ENCODE measurements at places on chromosomes 5 and 9.

- DNase-seq = no peak
Observed at GRCh38 chr9:127698386-127698785, 8.4 kb upstream of the CFAP157 start.

DNA sequence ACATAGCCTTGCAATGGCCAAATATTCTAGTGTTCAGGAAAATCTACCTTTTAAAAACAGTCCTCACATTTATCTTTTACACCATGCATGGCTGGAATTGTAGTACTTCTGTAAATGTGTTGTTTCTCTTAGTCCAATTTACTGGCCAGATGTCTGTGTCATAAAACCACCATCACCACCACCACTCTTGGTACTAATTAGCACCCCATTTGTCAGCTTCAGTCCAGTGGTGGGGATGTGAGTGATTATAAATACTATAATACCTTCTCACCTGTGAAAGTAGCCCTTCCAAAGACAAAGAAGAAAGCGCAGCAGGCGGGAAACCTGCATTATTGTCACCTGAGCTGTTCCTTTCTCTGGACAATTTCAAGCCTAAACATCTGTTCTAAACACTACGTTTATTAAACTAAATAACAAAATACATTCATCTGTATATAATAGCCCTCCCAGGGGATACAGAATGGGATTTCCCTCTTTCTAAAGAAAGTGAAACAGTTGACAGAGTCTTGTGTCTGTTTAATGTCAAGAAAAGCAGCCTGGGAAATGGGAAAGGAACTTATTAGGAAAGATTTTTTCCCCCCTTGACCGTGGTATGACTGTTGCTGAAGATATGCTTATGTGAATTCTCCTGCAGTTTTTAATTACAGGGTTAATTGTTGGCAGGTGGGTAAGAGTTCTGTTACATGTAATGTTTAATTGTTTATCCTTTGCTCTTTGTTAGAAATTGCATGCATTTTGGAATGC is 144.5 kb upstream of the NUDT12 start:
- no peak for DNase-seq

GRCh38 chr9:91246846-91247245 is 114.9 kb downstream of the AUH start:
- no peak for DNase-seq

DNA sequence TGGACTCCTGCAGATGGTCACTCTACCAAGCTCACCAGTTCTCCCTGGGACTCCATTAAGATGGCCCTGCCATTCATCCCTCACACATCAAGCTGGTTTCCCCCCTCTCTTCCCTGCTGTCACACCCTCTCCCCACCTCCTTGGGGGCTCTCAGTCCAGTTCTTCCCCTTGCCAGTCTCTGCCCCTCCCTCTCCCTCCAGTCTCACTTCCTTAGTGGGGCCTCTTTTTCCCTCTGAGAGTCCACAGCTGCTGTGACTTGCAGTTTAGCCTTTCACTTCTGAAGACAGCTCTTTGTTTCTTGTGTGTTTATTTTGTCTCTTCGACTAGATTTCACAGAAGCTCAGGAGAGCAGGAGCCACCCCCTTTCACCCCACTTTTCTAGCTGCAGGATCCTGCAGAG is 10.5 kb downstream of the DOCK2 start:
- no peak for DNase-seq

DNA sequence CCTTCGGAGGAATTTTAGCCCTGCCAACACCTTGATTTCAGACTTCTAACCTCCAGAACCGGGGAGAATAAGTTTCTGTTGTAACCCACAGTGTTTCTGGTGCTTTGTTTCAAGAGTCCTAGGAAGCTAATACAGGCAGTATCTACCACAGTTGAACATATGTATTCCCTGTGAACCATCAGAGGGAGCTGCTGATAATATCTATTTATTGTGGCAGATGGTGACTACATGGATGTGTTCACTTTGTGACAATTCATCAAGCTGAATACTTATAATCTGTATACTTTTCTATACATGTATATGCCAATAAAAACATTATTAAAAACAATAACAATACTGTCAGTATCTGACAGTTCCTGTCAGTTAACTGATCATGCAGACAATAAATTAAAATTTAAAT is 137.2 kb upstream of the GNA14 start:
- no peak for DNase-seq

DNA sequence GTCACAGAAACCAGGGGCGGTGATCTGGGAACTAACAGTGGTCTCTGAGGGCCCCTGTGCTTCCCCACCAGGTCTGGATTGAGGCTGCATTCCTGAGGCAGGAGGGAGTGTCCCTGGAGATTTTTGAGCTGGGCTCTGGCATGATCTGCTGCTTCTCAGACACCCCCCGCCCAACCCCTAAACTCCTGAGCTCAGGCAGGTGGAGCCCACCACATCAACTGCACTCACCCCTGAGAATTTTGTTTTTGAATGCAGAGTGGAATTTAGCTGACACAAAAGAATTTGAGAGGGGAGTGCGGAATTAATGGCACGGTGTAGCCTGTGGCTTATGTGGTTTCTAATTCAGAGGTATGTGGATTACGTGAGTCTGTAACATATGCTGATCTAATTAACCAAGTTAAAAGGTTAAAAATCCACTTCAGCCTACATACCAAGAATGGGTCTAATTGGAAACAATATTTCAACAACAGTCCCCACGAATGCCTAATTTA is 23.9 kb upstream of the CTSL start:
- DNase-seq = no peak

DNA sequence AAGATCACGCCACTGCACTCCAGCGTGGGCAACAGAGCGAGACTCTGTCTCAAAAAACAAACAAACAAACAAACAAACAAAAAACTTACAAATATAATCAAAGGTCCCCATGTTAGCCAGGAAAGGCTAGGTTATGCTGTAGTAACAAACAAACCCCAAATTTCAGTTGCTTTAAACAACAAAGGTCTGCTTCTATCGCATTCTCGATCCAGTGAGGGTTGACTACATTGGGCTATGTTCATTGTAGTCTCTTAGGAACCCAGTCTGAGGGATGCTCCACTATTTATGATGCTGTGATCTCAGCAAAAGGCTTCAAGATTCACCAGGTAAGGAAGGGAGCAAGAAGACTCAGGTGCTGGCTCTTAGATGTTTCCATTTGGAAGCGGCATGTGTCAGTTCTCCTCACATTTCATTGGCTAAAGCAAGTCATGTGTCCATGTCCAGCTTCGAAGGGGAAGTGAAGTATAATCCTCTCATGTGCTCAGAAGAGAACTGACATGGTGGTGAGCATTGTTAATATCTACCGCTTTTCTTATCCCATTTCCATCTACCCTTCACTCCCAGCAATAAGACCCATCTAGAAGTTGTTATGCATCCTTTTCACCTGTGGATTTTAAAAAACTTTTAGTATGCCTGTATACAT is 26.5 kb upstream of the NEK6 start:
- no peak for DNase-seq

DNA sequence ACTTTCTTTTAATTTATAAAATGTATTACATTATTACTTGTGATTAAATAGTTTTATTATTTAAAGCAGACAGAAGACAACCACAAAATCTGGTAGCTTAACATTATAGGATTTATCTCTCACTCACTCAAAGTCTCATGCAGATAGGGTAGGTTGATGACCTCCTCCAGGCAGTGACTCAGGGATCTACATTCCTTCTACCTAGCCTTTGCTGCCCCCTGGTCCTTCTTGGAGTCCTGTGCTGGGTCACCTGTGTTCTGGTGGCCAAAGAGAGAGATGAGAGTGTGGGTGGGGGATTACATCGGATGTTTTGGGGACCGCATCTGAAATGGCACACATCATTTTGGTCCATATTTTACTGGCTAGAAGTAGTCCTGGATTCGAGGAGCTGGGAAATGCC is 95.7 kb upstream of the CTSL start:
- no peak for DNase-seq

Data from GM12892 (cell line).